ENCODE measurements at places on chromosomes 11 and 22. TPM values are rescaled to one million over a fixed set of nuclear protein-coding genes. Genes with fewer than 3 reads are reported as not detected.
A peak's percentile ranks its signal among the peaks of the same experiment; 100 is the strongest.

EIF1AD gene
- 12.2 TPM for total RNA-seq

OSBP2 gene
- 2.8 TPM for total RNA-seq

FZD4 gene
- 5.4 TPM for total RNA-seq

OR52A1 gene
- not detected for total RNA-seq

DEUP1 gene
- total RNA-seq = not detected

PARVA gene
- total RNA-seq = 54.3 TPM

OR51B4 gene
- not detected for total RNA-seq

GRCh38 chr11:29328961-29329441 is 687.8 kb downstream of the KCNA4 start:
- no peak for DNase-seq

DNA sequence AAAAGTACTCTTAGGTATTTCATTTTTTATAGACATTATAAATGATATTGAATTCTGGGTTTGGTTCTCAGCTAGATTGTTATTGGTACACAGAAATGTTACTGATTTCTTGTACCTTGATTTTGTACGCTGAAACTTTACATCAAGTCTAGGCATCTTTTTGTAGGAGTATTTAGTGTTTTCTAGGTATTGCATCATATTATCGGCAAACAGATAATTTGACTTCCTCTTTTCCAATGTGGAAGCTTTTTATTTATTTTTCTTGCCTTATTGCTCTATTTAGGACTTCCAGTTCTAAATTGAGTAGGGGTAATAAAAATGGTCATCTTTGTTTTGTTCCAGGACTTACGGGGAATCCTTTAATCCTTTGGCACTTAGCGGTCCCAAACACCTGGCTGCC is 676.6 kb upstream of the CCDC179 start:
- DNase-seq = no peak

DNA sequence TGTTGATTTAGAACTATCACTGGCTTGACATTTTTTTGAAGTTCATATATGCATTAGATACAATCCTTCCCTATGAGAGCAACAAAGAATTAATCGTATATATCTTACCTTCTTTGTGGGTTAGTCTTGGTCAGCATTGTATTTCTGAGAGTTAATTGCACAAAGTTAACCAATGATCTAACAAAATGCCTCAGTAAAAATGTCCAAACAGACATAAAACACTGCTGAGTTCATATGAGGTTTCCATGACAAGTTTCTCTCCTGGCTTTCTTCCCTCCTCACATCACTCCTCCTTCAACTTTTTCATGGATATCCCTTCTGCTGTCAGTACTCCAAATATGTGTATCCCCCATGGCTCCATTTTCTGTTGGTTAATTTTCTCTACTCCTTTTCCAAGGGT is 9.0 kb downstream of the MAP6 start:
- DNase-seq = no peak

GRCh38 chr11:21552911-21553310 is 640.0 kb upstream of the ANO5 start:
- DNase-seq = no peak

- peak; percentile 30 for DNase-seq
Observed at GRCh38 chr11:85685820-85686459, at the start of gene CCDC89. CCDC89 (minus strand) TSS chr11:85686195; CDS start chr11:85686130, 65 bp downstream.

- no peak for DNase-seq
Observed at GRCh38 chr11:46736615-46737014, 17.6 kb downstream of the F2 start.

DNA sequence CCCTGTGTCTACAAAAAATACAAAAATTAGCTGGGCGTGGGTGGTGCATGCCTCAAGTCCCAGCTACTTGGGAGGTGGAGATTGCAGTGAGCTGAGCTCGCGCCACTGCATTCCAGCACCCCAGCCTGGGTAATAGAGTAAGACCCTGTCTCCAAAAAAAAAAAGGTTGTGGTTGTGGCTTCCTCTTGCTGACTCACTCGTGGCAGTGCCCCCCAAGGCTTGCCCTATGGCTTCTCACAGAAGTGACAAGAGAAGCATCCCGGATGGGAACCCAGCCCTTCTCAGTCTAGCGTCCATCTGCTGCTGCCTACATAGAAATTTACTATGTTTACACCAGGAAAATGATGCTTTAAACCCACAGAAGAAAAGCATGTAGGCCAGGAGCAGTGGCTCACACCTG is 68.5 kb upstream of the PITPNB start:
- DNase-seq = no peak

DNA sequence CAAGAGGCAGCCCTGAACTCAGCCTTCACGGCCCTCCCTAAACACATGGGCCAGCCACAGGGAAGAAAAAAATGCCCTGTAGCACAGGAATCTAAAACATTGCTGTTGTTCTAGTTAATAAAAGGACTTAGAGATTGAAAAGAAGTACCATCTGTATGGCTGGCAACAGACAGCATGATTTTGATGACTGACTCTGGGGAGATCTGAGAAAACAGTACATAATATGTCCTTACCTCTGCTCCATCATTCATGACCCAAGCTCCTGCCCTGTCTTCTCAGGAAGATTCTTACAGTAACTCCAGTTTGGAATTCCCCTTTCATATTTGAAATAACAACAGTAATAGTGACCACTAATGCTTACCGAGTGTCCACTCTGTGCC is 244.2 kb downstream of the ETS1 start:
- no peak for DNase-seq

GRCh38 chr22:23177197-23177596 is 3.1 kb upstream of the BCR start:
- no peak for DNase-seq
